Effector CD8-positive, alpha-beta T cell (primary cell): ENCODE measurements at places on chromosomes 16 and 17.

- DNase-seq, result no peak
These were observed 17.5 kb upstream of the SCNN1B start for GRCh38 chr16:23284584-23284983.

- DNase-seq, result no peak
These were observed 4.3 kb downstream of the EVI2B start for GRCh38 chr17:31309556-31309955.

DNA sequence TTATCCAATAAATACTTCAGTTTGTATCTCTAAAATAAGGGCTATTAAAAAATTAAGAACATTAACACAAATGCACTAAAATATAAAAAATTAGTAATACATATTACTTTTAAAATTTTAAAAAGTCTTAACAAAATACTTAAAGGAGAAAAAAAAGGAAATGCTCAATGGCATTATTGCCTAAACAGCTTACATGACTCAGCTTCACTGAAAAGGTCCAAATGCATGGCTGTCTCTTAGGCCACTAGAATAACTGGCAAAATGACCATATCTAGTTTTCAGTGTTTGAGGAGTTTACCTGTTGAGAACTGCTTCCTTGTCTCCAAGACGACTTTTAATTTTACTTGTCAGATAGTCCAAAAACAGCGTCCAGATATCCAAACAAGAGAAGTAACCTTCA lies 66.0 kb downstream of the XPO6 start:
- no peak for DNase-seq

- no peak for DNase-seq
These were observed 4.6 kb downstream of the GAS2L2 start for GRCh38 chr17:35748341-35748841.

DNA sequence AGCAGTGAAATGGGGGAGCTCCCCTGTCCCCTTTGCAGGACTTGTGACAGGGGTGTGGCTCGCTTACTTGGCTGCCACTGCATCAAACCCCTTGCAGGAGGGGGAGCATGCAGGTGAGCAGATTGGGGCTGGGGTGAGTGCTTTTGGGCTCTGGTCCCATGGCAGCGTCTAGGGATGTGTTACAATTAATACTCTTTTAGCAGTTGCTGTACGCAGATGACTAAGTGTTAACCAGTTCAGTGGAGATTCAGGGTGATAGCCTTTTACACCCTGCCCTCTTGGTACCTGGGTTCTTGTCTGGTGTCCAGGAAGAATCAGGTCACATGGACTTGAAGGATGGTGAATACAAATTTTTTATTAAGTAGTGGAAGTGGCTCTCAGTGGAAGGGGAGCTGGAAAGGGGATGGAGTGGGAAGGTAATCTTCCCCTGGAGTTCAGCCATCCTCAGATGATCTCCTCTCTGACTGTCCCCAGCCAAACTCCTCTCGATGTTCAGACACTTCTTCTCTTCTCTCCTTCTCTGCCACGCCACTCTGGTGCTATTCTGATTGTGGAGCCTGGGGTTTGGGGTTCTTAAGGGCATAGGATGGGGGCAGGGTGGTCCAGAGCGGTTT lies 100.1 kb downstream of the MARF1 start:
- DNase-seq, result no peak

DNA sequence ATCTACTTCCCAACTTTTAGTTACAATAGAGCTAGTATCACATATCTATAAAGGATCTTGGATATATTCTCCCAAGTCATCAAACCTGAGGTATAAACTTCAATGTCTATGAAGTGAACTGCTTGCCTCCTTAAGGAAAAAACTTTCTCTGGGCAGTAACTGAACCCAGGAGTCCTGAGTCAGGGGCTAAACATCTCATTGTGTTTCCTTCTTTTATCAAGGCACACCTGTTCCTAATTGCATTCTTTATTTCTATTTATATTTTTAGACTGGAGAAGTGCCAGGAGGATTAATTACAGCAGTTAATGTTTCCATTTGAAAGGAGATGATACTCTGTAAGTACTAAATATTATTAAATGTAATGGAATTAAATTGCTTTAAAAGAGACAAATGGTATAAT lies 98.6 kb downstream of the CDH8 start:
- no peak for DNase-seq

- DNase-seq, result no peak
These were observed 106.2 kb downstream of the CDK5R1 start for GRCh38 chr17:32593003-32593402.

DNA sequence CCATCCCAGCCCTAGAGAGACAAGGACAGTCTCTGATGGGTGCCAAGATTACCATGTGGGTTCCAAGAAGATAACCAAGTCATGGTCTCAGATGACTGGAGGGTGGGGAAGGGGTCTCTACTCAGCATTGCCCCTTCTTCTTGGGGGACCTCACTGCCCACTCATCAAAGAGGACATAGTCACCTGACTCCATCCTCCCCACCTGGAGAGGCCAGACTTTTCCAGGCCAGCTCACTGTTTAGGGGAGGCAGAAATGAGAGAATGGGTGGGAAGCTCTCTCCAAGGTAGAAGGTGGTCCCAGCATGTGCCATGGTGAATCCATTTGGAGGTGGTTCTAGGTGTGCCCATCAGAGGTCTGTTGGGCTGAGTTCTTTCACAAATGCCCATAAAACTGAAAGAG lies 20.7 kb upstream of the IL21R start:
- DNase-seq, result no peak

DNA sequence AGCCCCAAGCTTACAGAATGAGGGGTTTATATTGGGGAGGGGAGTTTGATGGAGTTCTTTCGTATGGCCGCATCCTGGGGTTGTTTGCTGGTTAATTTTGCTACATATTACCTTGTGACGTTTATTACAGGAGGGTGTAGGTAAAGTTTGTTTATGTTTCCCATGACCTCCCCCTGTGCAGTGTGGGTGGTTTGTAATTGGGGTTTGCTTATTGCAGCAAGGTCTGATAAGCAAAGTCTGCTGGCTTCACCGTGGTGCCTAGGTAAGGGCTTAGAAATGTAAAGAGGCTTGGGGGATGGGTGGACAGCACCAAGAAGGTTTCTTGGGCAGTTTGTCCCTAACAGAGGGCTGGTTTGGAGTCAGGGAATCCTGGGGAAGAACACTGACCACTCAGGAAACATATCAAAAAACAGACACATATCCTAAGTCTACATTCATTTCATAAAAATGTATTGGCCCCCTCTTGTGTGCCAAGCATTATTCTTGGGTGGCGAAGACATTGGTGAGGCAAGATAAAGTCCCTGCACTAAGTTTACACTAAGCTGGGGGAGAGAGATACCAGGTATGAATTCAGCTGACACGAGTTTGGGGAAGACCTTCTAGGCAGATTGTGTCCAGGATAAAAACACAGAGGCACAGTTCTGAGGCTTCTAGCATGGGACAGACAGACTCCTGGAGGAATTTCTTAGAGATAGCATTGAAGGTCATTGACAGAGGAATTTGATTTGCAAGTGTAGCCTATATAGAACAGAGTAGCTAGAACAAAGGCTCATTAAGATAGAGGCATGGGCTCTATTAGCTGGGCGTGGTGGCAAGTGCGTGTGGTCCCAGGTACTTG lies 9.5 kb downstream of the ZNF764 start:
- no peak for DNase-seq

GRCh38 chr17:3447625-3448024 lies 14.0 kb upstream of the OR1E2 start:
- no peak for DNase-seq

DNA sequence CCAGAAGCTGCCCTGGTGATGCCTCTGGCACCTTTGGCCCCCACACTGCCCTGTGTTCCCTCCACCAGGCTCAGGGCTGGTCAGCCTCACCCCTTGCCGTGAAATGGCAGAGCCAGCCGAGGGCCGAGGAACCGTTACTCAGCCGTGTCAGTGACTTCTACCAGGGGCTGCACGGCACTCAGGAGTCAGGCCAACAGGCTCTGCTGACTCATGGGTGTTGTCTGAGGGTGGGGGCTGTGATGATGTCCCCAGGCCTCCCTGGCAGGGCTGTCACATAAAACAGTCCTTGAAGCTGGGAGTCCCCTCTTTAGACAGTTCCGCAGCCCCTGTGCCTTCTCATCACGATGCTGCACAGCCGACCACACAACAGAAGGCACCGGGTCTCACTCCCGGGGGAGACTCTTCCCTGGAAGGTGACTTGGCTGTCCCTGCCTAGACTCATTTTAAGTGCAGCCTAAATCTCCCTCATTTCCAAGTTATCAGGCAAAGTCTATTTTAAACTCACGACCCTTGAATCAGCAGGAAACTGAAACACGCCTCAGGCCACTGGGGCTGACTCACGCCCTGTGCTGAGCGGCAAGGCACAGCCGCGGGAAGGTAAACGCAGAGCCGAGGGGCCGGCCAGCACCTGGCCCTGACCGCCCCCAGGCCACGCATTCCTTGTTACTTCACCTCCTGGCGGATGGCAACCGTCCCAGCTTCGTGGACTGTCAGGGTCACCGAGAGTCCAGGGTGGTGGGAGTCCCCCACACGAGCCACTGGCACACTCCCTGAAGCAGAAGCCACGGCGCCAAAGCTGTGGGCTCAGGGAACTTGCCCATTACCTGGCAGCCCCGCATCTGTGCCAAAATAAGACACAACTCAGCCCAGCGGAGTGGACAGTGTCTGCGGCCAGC lies 102.6 kb downstream of the ZNF778 start:
- DNase-seq, result no peak

GRCh38 chr17:2084036-2084765 lies 29.3 kb downstream of the HIC1 start:
- no peak for DNase-seq

DNA sequence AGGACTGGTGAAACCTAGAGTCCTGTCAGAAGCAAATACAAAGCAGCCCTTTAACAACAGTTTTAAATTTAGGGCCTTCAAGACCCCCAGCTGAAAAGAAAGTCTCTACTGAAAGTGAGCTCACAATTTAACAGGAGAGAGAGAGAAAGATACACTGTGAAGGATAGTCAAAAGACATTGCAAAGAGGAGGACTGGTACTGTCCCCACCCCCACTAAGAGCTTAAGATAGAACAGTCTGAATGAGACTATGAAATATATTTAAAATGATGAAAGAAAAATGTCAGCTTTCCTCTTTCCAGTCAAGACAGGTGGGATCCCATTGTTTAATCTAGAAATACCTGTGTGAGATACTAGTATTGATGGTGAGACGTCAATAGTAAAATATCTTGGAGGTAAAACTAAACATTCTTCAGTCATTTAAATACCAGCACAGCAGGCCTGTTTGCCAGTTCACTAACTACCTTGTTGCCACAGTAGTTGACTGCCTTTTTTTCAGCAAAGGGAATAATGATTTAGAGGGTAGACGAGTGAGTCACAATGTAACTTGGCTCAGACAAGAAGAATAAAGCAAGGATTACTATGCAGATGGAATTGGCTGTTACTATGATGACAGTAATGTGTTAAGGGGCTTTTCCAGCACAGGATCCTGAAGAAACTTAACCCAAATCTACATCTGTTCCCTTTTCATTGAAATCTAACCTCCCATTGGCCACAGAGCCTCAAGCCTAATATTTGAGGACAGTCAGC lies 47.2 kb upstream of the RASL10B start:
- no peak for DNase-seq

DNA sequence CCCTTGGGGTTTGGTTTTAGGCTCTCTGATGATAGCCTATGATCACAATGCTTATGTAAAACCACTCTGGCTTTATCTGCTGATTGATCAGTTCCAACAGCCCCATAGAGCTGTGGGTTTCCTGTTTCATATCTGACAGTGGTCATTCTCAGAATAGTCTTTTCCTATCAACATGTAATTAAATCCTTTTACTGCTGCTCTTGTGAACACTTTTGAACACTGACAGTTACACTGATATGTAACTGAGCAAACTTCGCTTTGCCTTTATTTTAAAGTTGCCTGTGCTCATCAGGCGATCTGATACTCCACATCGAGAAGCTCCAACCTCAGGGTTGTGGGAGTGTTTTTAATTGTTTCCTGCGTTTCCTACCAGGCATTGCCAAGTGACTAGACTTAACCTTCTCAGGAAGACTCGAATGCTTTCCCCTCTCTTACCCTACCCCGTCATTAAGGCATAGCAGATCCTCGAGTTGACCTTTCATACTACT lies 17.3 kb upstream of the CLEC18B start:
- DNase-seq, result no peak

GRCh38 chr17:72124438-72124775 lies 3.6 kb downstream of the SOX9 start:
- DNase-seq, result no peak

DNA sequence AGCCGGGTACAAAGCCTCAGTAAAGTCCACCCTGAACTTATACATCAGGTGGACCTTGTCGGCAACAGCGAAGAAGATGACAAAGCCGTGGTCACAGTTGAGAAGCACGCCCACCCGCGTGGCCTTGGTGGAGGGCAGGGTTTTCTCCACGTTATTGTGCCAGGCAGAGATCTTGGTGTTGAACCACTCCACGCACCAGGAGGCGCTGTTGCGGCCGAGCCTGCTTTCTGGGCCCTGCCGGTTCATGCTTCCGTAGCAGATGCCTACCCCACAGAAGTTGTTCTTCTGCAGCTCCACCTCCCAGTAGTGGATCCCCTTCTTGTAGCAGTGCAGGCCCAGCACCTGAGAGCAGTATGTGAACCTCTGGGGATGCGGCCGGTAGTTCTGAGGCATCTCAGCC lies 22.1 kb downstream of the TRIM25 start:
- peak; percentile 43 for DNase-seq

- DNase-seq, result no peak
These were observed 120.2 kb downstream of the METRNL start for GRCh38 chr17:83199500-83200201.

- no peak for DNase-seq
These were observed 68.6 kb downstream of the ZZEF1 start for GRCh38 chr17:4073983-4074830.

DNA sequence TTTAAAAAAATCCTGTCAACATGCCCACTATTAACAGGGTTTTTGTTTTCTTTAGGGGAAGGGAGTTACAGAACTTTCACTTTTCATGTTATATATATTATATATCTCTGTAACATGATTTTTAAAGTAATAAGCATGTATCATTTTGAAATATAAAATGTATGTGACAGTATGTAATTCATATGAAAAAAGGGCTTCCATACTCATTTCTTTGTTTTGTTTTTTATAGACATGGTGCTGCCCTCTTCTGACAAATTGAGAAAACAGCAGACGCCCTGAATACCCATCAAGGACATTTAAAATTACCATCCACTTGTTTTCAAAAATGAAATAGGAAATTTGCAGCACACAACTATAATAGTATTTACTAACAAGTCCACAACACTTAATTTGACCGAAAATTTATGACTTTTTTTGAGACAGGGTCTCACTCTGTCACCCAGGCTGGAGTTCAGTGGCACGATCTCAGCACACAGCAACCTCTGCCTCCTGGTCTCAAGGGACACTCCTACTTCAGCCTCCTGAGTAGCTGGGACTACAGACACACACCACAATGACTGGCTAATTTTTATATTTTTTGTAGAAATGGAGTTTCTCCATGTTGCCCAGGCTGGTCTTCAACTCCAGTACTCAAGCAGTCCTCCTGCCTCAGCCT lies 30.4 kb downstream of the CFDP1 start:
- no peak for DNase-seq

- DNase-seq, result peak; percentile 78
These were observed at the start of the genes VPS9D1 and ZNF276 for GRCh38 chr16:89720813-89721545. VPS9D1 (minus strand) TSS chr16:89720898; CDS start chr16:89720861, 37 bp downstream. ZNF276 (plus strand) TSS chr16:89721537; CDS start chr16:89721641, 104 bp downstream.

GRCh38 chr17:44543905-44544523 lies 13.3 kb upstream of the FZD2 start:
- no peak for DNase-seq

GRCh38 chr16:6374821-6375220 lies 957.8 kb upstream of the RBFOX1 start:
- no peak for DNase-seq

- no peak for DNase-seq
These were observed 46.6 kb downstream of the RGS9 start for GRCh38 chr17:65183736-65184135.
